ENCODE measurements at places on chromosomes 4 and X.

DNA sequence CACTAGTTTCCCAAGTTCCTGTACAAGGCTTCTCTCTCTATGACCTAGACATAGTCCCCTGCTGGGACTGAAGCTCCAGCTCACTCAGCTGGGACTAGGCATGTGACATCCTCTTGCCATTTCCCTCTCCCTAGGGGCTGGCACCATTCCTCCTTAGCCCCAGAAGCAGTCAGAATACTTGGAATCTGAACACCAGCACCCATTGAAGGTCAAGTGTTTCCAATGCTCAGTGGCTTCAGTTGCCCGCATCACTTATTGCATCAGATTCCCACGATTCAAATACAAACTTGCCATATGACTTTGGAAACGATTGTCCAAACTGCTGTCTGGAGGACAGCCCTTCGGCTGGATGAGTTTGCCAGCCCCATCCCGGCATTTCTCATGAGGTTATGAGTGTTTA is 65.5 kb upstream of the HOPX start:
- DNase-seq, result no peak

- DNase-seq, result no peak
Observed at GRCh38 chrX:17511556-17511955, 136.6 kb downstream of the NHS start.

DNA sequence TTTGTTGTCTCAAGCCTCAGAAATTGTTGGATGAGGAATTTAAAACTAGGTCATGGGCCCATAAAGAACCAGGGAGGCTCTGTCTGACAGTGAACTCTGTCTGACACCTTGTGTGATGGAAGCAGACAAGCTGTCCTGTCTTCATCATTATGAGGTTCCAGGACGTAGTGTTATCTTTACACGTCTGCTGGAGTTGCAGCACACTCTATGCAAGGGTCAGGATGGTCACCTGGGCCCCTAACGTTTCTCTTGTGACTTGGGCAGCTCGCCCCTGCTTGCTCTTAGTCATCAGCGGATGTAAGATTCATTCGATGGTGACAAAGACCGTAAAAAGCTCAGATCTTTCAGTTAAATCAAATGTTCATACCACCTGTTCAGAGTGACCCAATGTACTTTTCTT is 92.0 kb upstream of the ADGRG2 start:
- DNase-seq, result no peak

- no peak for DNase-seq
Observed at GRCh38 chr4:92634882-92635281, 331.1 kb downstream of the GRID2 start.

DNA sequence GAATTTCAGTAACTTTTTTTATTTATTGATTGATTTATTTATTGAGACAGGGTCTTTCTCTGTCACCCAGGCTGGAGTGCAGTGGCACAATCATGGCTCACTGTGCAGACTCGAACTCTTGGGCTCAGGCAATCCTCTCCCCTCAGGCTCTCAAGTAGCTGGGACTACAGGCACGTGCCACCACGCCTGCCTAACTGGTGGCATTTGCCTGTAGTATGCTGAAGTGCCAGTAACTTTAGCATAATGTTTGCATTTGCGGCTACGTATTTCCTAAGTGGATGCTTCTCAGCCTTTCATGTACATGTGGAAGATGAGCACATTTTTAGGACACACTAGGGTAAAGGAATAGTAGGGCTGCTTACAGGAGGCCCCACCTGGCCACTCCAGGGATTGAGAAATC is 45.3 kb upstream of the ATXN3L start:
- no peak for DNase-seq

GRCh38 chr4:67963356-67963755 is at the start of gene TMPRSS11A:
TSS of gene TMPRSS11A (minus strand) at chr4:67963493. CDS start at chr4:67963393, 100 bp downstream.
- DNase-seq, result no peak

DNA sequence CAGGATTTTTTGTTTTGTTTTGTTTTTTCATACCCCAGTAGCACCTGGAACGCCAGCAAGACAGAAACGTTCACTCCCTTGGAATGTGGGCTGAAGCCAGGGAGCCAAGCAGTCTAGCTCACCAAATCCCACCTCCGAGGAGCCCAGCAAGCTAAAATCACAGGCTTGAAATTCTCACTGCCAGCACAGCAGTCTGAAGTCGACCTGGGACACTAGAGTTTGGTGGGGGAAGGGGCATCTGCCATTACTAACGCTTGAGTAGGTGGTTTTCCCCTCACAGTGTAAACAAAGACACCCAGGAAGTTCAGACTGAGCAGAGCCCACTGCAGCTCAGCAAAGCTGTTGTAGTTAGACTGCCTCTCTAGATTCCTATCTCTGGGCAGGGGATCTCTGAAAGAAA is 99.6 kb upstream of the FGF16 start:
- no peak for DNase-seq

DNA sequence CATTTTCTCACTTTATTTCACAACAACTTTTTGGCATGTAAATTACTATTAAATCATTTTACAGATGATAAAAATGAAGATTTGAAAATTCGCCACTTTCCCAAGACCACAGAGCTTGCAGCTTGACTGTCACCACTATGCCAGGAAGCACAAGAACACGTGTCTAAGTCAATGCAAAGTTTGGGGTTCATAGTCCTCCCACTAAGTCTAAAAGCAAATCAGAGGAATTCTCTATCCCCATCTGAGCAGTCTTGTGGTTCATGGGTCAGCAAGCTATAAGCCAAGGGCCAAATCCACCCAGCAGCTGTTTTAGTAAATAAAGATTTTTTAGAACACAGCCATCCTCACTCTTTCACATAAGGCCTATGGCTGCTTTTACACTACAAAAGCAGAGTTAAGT is 833.3 kb upstream of the INTU start:
- no peak for DNase-seq

DNA sequence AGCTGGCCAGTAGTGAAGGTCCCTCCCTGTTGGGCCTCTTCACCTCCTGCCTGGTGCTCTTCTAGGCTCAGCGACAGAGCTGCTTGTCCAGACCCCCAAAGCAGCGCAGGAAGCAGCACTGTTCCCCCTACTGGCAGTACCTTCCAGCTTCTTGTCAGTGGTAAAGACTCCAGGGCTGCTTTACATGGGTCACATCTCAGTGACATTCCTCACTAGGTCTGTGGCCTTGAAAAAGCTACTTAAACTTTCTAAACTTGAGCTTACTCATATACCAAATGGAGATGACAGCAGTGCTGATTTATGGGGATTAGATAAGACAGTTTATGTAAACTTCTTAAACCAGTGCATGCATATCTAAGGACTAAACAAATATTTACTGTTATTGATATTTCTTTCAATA is 117.3 kb downstream of the FAT4 start:
- DNase-seq, result no peak

DNA sequence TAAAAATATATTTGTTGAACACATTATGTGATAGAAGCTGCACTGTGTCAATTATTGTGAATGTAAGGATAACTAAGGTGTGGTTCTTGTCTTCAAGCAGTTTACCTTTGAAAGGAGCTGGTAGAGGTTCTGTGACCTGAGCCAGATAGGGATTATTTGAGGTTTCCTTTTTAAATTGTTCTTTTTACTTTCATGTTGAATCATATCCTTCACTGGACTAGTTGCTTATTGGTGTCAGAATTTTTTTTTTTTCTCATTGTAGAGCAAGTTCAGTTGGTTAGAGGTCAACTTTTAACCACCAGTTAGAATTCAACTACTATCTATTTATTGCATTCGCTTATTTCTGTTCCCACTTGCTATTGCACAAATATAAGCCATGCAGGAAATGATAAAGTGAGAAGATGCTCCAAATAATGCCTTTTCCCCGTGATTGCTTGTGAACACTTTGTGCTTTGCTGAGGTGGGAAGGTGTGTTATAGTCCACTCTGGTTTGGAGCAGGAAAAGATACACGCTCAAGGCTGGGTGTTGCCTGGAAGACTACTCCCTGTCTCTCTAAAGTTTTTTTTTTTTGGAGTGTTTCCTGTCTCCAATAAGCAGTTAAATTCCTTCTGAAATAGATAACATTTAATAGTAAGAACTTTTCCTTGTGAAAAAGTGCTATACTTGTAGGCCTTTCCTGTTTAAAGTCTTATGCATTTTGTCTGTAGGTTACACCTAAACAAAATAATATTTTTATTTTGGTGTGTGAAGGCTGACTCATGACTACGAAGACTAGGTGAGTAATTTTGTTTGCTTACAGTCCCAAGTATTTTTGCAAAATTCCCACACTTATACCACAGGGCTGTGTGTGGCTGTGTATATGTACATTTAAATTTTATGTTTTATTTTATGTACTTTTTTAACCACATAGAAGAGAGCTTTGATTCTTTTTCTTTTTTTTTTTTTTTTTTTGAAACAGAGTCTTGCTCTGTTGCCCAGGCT is 83.8 kb upstream of the LCORL start:
- no peak for DNase-seq

GRCh38 chrX:10444204-10444603 is 176.2 kb downstream of the MID1 start:
- DNase-seq, result no peak

- no peak for DNase-seq
Observed at GRCh38 chrX:23870041-23870440, 37.7 kb downstream of the APOO start.

DNA sequence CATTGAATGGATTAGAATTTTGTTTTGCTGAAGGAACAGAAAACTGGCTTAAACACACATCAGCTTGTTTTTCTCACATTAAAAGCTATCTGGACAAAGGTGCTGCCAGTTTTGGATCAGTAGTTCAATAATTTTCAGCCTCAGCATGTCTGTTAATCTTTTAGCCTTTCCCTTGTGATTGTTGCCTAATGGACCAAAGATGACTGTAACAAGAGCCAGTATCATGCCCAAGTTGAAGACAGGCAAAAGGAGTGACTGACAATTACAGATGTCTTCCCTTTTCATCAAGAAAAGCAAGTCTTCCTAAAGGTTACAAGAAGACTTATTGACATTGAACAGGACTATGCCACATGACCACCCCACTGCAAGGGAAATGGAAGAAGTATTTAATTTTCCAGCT is 419.7 kb downstream of the MAPK10 start:
- no peak for DNase-seq

- DNase-seq, result no peak
Observed at GRCh38 chr4:133150486-133151340, 1.6 kb downstream of the PCDH10 start.

- DNase-seq, result no peak
Observed at GRCh38 chr4:43352859-43353258, 460.3 kb downstream of the GRXCR1 start.

GRCh38 chrX:129642641-129643040 is 12.1 kb downstream of the APLN start:
- no peak for DNase-seq

- no peak for DNase-seq
Observed at GRCh38 chrX:132373610-132374009, 115.2 kb downstream of the MBNL3 start.

GRCh38 chr4:25190407-25190806 is 30.2 kb upstream of the SEPSECS start:
- no peak for DNase-seq

- no peak for DNase-seq
Observed at GRCh38 chr4:90996813-90997212, 869.6 kb downstream of the CCSER1 start.

GRCh38 chrX:68827256-68827655 is 1.6 kb upstream of the EFNB1 start:
- no peak for DNase-seq

GRCh38 chr4:26356081-26356501 is 35.3 kb downstream of the RBPJ start:
- no peak for DNase-seq

DNA sequence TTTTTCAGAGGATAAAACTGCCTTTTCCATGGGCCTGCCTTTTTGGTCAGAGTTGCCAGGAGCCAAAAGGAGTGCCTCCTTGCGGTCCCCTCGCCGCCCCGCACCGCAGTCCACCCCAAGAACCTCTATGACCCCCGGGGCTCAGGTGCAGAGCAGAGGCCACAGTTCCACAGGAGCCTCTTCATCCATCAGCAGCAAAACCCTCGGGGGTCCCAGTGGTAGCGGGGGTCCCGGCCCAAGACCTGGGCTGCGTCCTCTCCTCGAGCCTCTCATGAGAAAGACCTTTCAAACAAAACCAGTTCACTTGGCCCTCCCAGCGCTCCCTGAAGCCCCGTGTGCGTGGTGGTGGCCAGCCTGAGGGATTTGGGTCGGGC is 16.8 kb downstream of the ZFYVE28 start:
- no peak for DNase-seq

GRCh38 chr4:101774807-101775206 is 15.7 kb upstream of the BANK1 start:
- DNase-seq, result no peak

DNA sequence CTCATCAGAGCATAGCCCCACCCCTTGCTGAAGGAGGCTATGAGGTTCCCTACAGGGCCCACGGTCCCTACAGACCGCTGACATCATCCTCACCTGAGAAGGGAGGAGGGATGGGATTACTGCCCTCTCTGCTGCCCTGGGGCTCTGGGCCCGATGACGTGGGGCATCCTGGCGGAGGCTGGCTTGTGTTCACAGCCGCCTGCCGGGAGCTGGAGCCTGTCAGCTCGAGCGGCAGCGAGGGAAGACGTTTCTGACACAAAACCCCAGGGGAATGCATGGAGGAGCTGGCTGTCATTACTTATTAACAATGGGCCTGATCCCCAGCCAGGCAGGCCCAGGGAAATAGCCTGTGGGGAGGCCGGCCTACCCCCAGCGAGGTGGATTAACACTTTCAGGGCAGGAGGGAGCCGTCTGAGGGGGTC is 106.6 kb upstream of the ATP6AP2 start:
- DNase-seq, result no peak

DNA sequence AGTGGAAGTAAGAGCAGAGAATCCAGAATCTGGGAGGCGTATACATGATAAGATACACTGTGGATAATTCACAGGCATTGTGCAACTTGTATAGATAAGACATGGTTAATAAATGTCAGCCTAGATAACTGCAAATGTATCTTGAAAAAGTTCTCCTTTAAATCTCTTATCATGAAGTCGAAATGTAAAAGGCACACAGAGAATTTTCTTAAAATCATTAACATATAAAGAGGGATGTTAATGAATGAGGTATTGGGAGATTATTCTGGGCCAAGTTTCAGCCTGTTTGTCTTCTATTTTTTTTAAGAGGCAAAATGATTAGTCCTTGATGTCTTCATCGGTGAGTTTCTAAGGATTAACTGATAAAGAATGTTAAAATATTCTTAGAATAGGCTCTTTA is 835 bp downstream of the TDO2 start:
- DNase-seq, result no peak

- DNase-seq, result no peak
Observed at GRCh38 chrX:6917666-6918065, 229.8 kb upstream of the STS start.

- no peak for DNase-seq
Observed at GRCh38 chr4:113173793-113174264, 124.4 kb downstream of the ANK2 start.
